ENCODE measurements at places on chromosomes 3 and 15. TPM values are rescaled to one million over a fixed set of nuclear protein-coding genes. Genes with fewer than 3 reads are reported as not detected.

CLDN18 gene
- 51.3 TPM for polyA plus RNA-seq

TMEM40 gene
- polyA plus RNA-seq, result 1.5 TPM

SLC22A13 gene
- polyA plus RNA-seq, result 0.07 TPM

HMCES gene
- 43.4 TPM for polyA plus RNA-seq

DNA sequence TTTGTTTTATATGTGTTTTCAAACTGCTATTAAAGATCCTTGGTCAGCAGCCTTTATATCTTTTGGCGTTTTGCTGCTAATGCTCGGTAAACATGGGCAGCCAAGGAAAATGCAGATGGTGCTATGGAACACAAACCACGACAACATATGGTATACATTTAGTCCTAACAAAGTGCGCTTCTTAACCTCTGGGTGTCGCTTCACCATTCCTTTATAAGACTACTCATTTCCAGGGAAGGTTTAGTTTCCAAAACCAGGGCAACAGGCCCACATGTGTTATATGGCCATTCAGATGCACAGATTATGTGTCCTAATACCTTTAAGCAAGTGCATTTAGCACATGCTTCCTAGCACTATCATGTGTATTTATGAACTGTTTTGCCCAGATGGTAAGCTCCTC, 14.7 kb downstream of the SHOX2 start:
- no peak for DNase-seq

GRCh38 chr3:25897019-25897418, 107.1 kb downstream of the OXSM start:
- no peak for DNase-seq

- DNase-seq, result no peak
Observed at GRCh38 chr3:182710557-182711157, 82.6 kb upstream of the ATP11B start.

GRCh38 chr3:156665291-156665690, 9.1 kb upstream of the TIPARP start:
- no peak for DNase-seq

DNA sequence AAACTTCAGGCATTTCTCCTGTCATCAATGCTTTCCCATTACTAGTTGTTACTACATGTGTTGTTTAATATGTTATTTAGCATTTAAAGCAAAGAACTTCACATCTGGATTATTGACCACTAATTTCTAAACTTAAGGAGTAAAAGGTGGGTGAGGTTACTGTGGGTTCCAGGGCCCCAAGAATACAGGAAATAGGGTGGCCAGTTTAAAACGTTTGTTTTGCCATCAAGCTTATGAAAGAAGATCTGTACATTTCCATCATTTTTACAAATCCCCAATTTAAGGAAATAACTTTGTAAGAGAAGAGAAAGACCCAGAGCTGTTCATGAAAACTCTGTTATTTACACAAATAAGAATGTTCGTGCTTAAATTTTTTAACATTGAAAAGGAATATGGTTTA, 54.5 kb upstream of the ACKR4 start:
- DNase-seq, result no peak

DNA sequence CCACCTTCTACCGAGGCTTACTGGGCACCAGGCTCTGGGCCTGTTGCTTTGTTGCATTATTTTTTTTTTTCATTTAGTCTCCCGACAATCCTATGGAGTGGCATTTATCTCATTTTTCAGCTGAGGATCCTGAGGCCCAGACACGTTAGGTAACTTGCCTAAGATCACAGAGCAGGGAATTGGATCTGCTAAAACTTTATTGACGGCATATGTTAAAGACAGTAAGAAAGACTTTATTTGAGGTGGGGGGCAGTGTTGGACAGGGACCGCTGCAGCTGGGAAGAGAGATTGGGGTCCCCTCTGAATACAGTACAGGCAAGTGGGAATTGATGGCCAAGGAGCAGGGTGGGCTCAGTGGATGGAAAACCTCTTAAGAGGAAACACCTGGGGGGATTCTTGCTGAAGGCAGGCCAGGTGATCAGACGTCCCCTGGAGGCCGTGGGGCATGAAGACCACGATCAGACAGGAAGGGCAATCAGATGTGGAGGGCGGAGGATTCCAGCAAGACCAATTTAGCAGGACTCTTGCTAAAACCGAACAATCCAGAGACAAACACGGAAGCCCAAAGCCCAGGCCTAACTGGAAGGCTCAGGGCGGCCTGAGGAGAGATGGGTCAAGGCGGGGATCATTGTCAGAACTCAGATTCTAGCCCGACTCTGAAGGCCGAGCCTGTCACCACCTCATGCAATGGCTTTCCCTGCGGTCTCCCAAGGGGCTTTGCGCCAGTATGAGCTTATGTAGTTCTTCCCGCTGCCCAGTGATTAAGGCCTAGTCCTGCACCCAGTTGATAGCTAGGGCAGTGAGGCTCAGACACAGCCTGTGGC, 53.7 kb downstream of the RGMA start:
- no peak for DNase-seq

GRCh38 chr3:195072916-195073564, 197.9 kb downstream of the XXYLT1 start:
- no peak for DNase-seq

ABCC5 gene
- 85.7 TPM for polyA plus RNA-seq

GRCh38 chr3:11226042-11226370, 46.2 kb upstream of the ATG7 start:
- no peak for DNase-seq

DNA sequence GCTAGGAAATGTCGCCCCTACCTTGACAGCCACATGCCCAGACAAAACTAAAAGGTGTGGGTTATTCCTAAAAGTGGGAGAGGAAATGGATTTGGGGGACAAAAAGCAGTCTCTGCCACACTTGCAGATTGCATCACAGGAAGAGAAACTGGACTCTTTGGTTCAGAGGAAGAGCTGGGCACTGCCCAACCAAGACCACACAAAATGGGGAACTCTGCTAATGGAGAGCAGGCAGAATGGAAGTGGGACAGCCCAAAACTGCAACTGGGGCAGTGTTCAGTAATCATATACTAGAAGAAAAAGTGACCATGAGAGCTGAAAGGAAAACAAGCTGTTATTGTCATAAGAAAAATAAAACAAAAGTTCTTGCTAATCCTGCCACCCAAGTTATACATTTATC, 138.9 kb upstream of the FRMD4B start:
- no peak for DNase-seq

INSYN1 gene
- 24.4 TPM for polyA plus RNA-seq

Data from right lung (tissue), 10 donors.